ENCODE measurements at places on chromosomes 1 and 21.
A peak's percentile ranks its signal among the peaks of the same experiment; 100 is the strongest.

- no peak for DNase-seq
Measured at GRCh38 chr1:52007215-52008002, 16.9 kb upstream of the RAB3B start.

DNA sequence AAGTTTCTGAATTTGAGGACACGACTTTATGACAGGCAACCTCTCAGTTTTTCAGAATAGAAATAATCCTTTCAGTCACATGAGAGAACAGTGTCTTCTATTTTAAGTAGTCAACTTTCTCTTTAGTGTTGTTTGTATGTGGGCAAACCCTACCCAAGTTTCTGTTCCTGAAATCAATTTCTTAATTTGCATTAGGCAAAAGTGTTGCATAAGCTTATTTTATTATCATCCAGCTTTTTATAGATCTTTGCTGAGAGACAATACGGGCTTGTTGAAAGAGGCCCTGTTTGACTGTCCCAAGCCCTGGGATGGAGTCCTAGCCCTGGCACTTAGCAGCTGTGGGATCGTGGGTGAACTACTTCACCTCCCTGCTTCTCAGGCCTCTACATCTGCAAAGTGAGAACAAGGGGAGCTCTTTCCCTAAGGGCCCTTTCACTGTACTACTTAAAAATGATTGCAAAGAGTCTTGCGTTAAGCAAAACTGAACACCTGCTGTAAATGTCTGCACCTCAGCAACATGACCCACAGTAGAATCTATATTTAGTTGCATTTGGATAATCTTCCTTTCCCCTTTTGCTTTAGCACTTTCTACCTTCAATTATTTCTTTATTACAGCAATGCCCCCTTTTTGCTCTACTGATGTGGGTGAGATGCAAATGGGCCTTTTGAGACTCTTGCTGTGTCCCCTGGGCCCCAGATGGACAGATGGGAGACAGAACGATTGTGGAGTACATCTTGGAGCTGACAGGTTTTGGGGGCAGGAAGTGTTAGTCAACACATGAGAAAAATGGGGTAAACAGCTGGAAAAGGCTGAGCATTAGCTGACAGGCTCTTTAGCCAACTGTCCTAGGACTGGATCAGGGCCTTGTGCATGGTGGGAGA, 41.0 kb upstream of the SCAF4 start:
- no peak for DNase-seq

GRCh38 chr1:202009326-202010179, 834 bp upstream of the ELF3 start:
- peak; percentile 57 for DNase-seq

GRCh38 chr1:35929730-35930592, 944 bp upstream of the AGO3 start:
- DNase-seq, result peak; percentile 38

GRCh38 chr1:115757856-115758255, 10.7 kb downstream of the CASQ2 start:
- no peak for DNase-seq

DNA sequence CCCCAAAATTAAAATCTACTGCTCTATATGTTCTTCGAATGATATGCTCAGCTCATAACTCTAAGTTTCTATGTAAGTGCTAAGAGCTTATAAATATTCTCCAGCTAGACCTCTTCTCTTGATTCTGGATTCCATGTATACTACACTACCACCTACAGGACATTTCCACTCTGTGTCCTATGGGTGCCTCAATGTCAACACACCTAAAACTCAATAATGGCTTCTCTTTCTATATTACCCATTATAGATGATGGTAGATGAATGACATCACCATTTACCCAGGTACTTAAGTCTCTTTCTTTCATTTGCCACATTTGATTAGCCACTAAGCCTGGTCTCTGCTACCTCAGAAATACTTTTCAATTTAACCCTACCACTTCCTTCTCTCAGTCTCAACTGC, 41.3 kb downstream of the TBX19 start:
- no peak for DNase-seq

- DNase-seq, result no peak
Measured at GRCh38 chr1:160256396-160257046, 5.8 kb downstream of the DCAF8 start.

DNA sequence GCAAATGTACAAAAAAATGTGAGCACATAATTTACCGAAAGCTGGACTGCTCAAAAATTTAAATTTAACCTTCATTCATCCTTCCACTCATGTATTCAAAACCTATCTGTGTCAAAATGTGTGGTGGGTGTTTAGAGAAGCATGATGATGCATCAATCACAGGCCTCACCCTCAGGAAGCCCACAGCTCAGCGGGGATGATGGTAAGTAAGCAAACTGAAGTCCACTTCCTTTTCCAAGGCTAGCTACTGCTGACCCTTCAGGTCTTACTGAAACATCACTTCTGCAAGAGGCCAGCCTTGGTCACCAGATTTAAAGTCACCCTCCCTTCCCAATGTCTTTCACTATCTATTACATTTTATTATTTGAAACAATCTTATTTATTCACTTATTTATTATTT, 254.5 kb downstream of the DNM3 start:
- no peak for DNase-seq

DNA sequence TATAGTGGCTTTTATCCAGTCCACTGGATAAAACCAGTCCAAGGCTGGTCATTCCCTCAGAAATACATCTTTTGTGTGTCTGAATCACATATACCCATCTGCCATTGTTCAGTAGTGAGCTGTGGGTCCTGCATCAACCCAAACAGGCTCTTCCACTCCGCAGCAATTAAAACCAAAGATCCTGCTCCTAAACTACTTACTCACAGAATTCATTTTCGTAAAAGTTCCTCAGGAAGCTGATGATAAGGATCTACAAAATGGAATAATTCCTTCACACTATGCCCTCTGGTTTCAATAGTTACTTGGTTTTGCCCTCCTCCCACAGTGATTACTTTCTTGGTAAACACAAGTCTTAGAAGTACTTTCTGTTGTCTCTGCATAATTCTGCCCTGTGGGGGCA, 5.1 kb upstream of the MFSD2A start:
- DNase-seq, result no peak

DNA sequence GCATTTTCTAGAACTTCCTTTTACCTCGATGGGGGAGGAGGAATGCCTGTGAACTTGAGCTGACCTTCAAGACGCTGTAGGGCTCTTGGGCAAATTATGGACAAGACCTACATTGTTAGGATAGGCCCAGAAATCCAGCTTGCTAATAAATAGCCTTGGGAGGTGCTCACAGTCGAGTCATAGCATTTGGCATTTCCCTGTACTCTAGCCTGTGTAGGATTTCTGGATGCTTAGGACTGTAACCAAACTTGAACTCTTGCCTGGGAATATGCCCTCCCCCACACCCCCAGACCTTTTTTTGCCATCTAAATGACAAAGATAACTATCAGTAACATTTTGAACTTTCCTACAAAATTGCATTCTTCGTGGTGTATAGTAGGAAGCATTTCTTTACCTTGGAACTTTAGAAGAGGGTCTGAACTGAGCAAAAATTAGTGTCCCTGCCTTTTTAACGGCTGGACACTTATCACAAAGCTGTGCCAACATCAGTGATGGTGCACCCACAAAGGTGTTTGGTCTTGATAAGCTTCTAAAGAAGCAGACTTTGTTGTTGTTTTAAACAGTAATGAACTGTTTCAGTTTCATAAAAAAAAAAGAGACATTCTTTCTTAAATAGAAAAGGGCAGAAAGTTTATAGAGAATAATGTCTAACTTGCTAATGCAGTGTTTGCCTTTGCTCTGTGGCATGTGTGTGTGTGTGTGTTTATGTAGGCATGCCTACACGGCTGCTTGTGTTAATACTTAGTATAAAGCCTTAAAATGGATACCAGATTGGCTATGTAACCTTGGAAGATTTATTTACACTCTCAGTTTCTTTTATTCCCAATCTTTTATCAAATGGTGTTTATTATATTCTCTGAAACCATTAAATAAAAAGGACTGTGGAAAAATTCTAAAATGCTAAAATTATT, 88.2 kb downstream of the NFIA start:
- no peak for DNase-seq

DNA sequence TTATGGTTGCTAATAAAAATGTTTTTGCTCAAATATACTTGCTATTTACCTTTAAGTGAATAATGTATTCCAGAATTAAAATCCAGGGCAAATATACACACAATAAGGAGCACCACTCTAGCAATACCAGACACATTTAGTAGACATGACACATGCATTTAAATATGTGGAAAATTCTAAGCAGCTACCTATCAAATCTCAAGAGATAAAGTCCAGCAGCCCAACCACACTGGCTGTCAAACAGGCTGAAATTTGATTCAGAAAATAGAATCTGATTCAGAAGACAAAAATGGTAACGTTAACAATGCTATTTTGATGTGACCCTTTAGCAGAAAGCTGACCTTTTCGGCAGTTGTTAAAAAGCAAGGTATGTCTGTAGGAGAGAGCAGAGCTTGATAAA, 42.3 kb downstream of the PLEKHO1 start:
- DNase-seq, result no peak

DNA sequence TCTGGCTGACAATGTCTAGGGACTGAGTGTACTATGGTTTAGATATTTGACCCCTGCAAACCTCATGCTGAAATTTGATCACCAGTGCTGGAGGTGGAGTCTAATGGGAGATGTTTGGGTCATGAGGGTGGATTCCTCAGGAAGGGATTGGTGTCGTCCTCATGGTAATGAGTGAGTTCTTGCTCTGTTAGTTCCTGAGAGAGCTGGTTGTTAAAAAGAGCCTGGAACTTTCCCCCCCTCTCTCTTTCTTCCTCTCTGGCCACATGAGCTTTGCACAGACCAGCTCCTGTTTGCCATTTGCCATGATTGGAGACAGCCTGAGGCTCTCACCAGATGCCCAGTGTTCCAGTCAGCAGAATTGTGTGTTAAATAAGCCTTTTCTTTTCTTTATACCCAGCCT, 36.6 kb upstream of the CNIH3 start:
- DNase-seq, result no peak

GRCh38 chr1:154466921-154467417, 35.0 kb upstream of the TDRD10 start:
- DNase-seq, result no peak

DNA sequence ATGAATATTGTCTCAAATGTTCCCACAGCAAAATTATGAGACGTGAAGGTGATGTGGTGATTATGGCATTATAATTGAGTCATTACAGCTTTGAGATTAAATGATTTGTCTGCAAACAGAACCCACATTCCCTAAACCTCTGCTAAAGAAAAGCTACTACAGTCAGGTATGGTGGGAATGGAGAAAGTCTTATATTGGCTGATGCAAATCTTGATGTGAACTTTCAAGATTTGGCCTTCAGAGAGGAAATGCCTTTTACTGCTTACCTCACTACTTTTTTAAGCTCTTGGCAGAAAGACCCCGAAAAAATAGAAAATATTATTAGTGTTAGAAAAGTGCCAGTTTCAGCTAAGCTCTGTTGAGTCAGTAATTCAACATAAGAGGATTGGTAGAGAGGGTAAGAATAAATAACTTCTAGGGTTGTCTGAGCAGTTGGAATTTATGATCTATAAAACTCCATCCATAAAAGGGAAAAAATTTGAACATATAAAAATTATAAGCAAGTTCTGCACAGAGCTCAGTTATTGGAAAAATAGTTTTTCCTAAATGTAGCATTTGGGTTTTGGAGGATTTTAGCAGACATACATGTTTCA, 47.8 kb upstream of the RGS5 start:
- DNase-seq, result no peak

DNA sequence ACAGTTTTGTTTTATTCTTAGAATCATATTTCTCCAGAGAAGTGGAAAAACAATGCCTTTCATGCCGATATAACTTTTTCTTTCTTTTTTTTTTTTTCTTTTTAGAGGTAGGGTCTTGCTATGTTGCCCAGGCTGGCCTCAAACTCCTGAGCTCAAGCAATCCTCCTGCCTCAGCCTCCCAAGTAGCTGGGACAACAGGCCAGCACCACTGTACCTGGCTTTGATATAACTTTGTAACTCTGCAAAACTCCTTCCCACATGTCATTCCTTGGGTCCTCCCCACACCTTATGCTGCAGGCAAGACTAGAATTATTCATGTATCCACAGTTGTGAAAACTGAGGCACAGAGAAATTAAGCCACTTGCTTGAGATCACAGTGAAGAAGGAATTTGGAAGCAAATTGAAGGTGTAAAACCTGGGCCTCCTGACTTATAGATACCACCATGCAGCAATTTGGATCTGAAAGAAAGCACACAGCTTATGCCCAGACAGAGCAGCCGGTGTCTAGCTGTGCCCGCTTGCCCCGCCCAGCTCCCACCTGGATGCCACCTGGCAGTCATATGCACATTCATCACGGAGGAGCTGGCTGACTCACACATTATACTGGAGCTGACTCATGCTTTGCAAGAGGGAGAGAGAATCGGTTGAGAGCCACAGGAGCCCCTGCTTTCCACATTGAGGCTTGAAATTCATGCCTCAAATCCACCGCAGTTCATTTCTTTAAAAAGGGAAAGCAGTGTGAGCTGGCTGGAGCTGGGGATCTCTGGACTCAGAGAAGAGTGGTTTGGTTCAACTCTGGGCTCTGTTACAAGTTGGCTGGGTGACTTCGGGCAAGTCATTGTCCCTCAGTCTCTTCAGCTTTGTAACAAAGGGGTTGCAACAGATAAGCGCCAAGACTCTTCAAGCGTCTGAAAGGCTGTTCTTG, 8.3 kb upstream of the SLC2A1 start:
- no peak for DNase-seq

GRCh38 chr1:207424570-207425131, 29.5 kb upstream of the CR2 start:
- DNase-seq, result no peak

DNA sequence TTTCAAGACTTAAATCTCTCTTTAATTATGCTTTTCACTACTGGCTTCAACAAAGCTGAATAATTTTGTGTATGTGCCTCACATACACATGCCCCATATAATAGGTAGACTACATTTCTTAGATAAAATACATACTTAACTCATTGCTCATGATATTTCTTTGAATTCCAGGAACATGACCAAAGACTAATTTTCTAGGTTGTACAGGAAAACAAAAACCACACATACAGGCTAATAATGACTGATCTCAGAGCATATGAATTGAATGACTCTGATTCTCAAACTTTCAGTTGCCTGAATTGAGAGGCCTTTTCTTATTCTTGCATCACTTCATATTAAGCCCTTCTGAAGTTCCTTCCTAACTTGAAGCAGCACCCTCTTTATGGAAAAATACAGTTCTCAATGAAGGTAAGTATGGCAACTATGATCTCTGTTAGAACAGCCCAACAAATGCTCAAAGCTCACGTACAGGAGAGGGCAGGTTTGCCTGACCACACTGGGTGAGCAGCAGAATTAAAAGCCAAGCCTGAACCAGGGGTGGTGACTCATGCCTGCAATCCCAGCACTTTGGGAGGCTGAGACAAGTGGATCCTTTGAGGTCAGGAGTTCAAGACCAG, 22.6 kb upstream of the UAP1 start:
- DNase-seq, result no peak

Data from C1 segment of cervical spinal cord (tissue), 14 donors.